ENCODE measurements at places on chromosomes 3 and 15.

DNA sequence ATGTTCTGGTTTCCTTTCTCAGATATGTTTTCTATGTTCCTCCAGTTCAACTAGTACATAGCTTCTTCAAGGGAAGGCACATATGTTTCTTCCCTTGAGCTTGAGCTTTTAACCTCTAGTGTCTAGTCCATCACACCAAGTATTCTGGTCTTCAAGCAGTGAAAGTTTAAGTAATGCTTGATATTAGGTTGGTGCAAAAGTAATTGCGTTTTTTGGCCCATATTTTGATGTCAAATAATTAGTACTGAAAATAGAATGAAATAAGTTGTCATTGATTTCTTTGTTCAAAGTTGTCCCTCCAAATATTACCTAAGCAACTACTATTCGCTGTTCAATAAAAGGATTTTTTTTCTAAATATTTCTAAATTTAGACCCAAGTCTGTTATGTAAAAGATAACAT, 146.7 kb upstream of the TSC22D2 start:
- no peak for DNase-seq

DNA sequence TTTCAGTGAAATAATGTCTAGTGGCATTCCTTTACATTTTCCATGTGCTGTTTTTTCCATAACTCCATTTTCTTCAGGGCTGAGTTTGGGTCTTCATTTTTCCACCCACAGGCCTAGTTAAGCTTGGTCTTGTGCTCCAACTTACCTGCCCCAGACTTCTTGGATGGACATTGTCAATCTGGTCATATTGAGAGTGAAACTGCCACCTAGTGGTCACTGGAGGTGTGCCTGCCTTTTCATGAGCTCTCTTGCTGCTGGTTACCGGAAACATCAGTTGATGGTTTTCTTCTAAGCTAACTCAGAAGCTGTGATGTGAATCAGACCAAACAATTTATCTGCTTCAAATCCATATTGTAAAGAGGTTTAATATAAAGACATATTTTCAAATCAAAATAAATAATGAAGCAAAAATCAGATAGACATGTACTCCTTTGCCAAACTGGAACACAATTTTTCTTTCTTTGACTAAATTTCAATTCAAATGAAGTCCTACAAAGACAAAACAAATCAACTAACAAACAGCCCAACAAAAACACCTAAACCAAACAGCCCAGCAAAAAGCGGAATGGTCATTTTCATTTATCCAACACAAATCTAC, 135.1 kb upstream of the RASGRP1 start:
- no peak for DNase-seq

GRCh38 chr3:147618691-147619090, 209.5 kb downstream of the ZIC1 start:
- DNase-seq: no peak

DNA sequence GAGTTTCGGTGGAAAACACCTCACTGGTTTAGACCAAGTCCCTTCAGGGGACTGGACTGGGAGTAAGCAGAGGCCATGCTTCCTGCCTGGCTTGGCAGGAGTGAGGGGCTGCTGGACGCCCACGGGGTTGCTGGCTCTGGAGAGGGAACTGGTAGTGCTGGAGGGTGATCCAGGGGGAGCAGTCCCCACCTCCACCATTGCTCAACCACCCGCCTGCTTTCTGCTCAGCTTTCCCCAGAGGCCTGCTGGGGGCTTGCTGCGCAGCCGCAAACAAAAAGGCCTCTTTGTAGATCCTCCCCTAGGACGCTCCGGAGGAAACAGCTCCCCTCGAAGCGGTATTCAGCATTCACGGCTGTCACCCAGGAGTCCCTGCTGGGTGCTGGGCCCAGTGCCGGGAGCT, 33.5 kb downstream of the EBLN2 start:
- no peak for DNase-seq

DNA sequence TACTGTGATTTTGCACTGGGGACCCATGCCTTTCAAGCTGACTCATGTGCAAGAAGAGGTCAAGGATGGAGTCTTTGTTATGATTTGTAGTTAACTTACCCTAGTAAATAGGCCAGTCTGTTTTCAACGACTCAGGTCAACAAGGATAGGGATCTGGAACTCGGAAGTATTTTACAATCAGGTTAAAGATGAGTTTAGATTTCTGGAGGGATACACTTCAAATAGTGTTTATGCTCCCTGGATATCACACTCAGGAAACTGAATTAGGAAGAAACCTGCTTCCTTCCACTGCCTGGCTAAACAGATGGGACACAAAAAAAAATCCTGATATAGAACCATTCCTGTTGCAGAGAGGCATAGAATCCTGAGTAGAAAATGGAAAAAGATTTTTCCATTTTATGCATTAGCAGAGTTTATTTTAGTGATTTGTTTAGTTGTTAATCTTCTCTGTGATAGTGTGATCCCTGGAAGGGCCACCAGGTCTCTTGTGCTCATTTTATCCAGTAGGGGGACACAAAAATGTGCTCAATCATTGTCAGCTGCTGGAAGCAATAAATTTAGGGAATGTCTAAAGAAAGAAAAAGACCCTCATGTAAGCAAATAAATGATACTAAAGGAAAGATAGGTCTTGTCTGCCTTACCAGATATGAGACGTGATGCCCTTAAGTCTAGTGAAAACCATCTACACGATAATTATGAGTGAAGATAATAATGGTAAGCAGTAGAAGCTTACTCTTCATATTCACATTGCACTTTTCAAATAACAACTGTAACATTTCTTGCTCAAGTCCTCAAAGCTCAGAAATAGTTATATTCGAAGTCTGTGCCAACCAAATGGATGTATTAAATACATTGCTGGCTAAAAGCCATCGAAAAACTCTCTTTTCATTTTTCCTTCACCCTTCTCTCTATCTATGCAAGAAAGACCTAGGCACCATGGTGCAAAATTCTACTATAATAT, 452.1 kb upstream of the KCNMB2 start:
- no peak for DNase-seq

DNA sequence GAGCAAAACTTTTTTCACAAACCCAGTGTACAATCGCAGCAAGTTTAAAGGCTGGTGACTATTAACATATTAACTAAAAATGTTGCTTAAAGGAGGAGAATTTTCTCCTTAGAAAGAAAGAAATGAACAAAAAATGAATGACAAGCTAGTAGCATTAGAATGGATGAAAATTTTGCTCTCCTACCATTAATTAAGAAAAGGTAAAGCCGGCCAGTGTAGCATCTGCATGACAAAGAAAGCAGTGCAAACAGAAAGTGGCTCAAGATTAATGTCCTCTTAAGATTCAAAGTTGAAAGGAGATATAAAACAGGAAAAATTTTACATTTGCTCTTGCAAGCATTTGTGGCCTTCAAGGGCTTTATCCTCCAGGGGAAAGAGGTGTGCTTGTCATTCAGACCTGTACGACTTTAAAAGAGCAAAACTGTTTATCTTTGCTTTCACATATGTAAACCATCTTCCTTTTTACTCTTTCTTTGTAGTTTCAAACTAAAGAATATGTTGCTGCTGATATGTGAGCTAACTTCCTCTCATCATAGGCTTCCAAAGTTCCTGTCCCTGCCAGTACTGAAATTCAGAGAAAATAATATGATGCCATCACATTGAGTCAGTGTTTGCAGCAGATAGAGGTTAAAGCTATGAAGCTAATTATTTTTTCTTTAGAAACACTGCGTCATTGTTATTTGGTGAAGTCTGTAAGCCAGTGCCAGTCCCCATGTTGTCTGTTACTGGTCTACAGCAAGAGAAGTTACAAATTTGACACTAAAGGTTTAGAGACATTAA, 439.1 kb upstream of the GRM7 start:
- no peak for DNase-seq

- no peak for DNase-seq
These were observed 25.5 kb downstream of the FAN1 start for GRCh38 chr15:30929064-30929669.

DNA sequence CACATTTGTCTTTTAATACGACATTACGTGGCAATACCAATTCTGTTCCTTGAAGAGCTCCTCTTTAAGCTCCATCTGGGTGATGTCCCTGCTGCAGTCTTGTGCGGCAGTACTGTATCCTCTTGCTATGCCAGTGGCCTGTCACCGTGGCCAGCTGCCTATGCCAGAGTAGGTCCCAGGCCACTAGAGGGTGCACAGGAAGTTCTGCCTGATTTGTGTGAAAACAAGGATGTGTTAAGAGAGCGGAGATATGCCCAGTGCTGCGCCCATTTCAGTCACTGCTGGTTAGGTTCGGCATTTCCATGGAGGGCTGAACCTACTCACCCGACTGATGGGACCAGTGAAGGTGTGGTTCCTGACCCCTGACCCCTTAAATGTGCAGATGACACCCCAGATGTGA, 25.2 kb downstream of the NIPA1 start:
- DNase-seq: no peak

- DNase-seq: no peak
These were observed 102.1 kb upstream of the ARPP21 start for GRCh38 chr3:35537265-35537664.

- no peak for DNase-seq
These were observed 73.4 kb upstream of the HACD2 start for GRCh38 chr3:123658118-123658851.

DNA sequence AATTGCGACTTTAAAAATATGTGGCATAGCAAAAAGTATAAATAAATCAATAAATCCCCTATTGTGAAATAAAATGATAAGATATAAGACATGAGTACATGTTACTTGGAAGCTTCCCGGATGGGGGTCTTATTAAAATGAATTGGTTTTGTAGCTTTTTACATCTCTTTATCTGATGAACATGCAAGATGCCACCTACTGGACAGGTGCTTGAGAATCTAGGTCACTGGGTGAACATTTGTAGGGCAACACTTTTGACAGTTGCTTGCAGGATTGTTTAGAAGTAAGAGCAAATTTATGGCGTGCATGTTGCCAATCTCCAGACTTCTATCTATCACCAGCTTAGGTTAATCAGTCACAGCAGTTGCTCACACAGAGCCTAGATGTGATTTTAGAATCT, 362.7 kb upstream of the SUCLG2 start:
- no peak for DNase-seq

- DNase-seq: no peak
These were observed 113.3 kb upstream of the PHLDB2 start for GRCh38 chr3:111745786-111746185.
